Activated naive CD4-positive, alpha-beta T cell (primary cell): ENCODE measurements at places on chromosomes 5 and 9.

- DNase-seq, result no peak
Measured at GRCh38 chr9:91130796-91131318, 230.9 kb downstream of the AUH start.

DNA sequence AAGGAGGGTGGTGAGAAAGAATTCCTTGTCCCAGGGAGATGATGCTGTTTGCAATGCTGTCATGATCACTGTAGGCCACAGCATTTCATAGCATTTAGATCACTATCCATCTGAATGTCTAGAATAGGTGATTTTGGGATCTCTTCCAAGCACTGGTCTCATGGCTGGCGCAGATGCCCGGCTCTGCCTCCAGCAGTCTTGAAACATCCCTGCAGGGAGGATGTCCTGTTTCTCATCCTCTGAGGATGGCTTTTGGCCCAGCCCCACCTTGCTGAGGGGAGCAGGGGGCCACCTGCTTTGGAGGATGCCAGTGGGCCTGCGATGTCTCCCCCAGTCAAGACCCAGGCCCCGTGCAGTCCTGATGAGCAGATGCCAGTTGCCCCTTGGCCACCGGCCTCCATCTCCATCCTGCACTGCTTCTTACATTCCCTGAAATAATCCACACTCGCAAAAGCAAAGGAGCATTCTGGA lies 63.5 kb upstream of the GARNL3 start:
- DNase-seq, result no peak

- DNase-seq, result no peak
Measured at GRCh38 chr9:77495834-77496671, 152.1 kb downstream of the GNA14 start.

GRCh38 chr9:26746357-26747072 lies 146.1 kb downstream of the CAAP1 start:
- DNase-seq, result no peak

- DNase-seq, result no peak
Measured at GRCh38 chr5:23482642-23483041, 24.8 kb upstream of the PRDM9 start.

GRCh38 chr9:92707530-92707929 lies 37.6 kb upstream of the IPPK start:
- DNase-seq, result no peak

GRCh38 chr9:35736201-35736633 lies 3.8 kb downstream of the CREB3 start:
- DNase-seq, result peak; percentile 11

- no peak for DNase-seq
Measured at GRCh38 chr9:72954431-72955125, 1.7 kb upstream of the ALDH1A1 start.

DNA sequence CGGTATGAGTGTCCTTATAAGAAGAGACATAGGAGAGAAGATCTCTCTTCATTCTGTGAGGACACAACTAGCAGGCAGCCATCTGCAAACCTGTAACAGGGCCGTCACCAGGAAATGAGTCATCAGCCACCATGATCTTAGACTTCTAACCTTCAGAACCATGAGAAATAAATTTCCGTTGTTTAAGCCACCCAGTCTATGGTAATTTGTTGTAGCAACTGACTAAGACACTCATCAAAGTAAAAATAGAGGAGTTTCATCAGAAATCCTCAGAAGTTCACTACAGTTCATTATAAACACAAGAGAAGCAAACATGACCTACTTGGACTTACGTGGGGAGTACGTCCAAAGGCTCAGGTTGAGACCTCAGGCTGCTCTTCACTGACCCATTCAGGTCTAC lies 357.7 kb downstream of the SEMA5A start:
- no peak for DNase-seq

- DNase-seq, result no peak
Measured at GRCh38 chr5:50292735-50293394, 148.2 kb downstream of the EMB start.

DNA sequence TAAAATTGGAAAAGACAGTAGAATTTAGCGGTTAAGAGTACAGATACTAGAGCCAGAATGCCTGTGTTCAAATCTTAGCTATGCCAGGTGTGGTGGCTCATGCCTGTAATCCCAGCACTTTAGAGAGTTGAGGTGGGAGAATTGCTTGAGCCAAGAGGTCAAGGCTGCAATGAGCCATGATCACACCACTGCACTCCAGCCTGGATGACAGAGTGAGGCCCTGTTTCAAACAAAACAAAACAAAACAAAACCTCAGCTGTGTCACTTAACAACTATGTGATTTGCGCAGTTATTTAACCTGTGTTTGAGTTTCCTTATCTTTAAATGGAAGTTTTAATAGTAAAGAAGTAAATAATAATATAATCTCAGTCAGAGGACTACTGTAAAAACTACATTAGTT lies 68.3 kb downstream of the TBCA start:
- no peak for DNase-seq

DNA sequence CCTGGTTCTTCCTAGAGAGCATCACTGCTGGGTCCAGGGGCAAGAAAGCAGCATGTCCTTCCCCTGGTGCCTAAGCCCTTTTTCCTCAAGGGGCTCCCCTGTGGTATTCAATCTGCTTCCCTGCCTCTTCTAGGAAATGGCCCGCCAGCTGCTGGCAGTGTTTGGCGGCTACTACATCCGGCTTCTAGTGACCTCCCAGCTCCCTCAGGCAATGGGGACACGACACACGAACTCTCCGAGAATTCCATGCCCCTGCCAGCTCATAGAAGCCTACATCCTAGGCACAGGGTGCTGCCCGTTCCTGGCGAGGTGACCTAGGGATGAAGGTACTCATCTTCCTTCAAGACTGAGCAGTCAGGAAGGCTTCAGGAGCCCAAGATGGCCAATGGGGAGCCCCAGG lies 14.6 kb downstream of the TEX53 start:
- no peak for DNase-seq

GRCh38 chr5:179256328-179257175 lies 88.7 kb downstream of the ADAMTS2 start:
- DNase-seq, result no peak

DNA sequence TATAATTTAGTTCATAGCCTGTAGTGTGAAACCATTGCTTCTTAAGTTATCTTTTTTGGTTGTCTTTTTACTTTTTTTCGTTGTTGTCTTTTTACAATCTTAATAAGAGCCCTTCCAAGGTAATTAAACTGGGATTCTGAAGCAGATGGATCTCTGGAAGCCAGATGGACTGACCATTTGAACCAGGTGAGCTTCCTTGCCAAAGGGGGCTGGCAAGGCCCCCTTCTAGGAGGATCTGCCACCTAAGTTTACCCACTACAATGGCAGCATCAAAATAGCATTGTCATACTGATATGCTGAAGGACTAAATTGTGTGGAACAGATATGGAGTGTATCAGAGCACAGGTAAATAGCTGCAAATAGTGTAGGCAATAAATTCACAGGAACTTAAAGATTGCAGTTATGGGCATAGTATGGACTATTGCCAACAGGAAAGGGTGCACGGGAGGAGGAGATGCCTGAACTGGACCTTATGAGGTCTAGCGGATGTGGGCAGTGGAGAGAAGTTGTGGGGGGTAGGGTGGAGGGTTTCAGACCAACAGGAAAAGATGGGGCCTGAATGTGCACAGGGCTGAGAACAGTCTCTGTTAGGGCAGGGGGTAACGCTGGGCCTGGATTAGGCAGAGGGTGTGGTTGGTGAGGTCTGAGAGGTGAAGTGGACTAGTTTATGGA lies 61.5 kb upstream of the CTXN3 start:
- DNase-seq, result no peak

DNA sequence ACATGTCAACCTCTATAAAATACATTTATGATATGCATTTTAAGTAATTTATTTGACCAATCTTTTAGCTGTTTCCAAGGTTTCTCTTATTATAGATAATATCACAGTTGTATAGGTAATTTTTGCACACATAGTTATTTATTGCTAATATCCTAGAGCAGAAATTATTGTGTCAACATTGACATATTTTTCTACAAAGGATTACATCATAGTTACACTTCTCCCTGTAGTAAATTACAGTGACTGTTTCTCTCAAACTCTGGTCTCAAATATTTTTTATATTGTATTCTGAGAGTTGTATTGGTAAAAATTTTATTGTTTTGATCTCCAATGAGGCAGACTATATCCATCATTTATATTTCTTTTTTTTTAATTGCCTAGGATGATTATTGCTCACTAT lies 714.4 kb upstream of the CDH6 start:
- DNase-seq, result no peak

GRCh38 chr5:81994679-81995078 lies 22.9 kb downstream of the ATG10 start:
- DNase-seq, result no peak

DNA sequence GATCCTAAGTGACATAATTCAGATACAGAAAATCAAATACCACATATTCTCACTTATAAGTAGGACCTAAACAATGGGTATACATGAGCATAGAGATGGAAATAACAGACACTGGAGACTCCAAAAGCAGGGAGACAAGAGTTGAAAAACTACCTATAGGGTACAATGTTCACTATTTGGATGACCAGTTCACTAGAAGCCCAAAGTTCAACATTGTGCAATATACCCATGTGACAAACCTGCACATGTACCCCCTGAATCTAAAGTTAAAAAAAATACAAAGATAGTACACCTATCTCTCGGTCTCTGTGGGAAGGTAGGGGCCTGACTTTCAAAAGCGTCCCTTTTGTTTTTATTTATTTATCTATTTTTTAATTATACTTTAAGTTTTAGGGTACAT lies 11.7 kb upstream of the OR1N1 start:
- DNase-seq, result no peak

DNA sequence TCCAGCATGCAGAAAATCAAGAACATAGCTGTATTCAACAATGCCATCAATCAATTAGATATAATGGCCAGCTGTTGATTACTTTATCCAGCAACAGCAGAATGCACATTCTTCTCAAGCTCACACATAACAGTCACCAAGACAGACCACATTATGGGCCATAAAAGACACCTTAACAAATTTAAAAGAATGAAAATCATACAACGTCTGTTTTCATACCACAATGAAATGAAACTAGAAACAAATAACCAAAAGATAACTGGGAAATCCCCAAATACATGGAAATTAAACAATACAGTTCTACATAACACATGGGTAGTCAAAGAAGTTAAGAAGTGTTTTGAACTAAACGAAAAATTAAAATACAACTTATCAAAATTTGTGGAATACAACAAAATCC lies 130.9 kb upstream of the GNA14 start:
- DNase-seq, result no peak

- no peak for DNase-seq
Measured at GRCh38 chr5:32083981-32084430, 90.1 kb downstream of the GOLPH3 start.

DNA sequence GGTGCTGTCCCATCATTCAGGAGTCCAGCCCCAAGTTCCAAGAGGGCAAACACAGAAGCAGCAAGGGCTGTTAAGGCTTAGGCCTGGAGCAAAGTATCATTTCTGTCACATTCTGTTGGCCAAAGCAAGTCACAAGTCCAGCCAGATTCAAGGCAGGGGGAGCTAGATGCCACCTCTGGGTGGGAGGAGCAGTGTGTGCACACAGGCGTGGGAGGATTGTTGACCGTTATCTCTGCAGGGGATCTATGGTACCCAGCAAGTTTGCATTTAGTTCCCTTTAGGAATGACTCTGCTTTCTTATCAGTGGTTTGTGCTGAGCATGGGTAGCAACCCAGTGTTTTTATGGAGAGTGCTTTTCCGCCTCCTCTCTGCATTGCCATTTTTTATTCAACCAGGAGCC lies 278.9 kb downstream of the NR3C1 start:
- DNase-seq, result no peak

DNA sequence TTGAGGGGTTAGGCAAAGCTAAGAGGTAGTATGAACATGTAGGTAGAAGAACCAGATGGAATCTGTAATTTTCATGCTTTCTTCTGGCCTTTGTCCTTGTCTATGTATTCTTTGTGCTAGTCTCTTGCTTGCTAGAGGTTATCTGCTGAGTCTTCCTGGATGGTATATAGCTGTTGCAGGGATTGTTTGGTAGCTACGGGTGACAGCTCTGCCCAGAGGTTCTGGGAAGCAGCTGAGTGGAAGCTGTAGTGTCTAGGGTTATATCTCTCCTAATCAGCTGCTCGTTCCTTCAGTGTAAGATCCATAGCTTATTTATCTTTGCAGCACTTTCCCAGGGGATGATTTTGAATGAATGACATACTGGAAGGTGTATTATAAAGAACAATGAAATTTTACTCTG lies 100.3 kb downstream of the ATG10 start:
- DNase-seq, result no peak

DNA sequence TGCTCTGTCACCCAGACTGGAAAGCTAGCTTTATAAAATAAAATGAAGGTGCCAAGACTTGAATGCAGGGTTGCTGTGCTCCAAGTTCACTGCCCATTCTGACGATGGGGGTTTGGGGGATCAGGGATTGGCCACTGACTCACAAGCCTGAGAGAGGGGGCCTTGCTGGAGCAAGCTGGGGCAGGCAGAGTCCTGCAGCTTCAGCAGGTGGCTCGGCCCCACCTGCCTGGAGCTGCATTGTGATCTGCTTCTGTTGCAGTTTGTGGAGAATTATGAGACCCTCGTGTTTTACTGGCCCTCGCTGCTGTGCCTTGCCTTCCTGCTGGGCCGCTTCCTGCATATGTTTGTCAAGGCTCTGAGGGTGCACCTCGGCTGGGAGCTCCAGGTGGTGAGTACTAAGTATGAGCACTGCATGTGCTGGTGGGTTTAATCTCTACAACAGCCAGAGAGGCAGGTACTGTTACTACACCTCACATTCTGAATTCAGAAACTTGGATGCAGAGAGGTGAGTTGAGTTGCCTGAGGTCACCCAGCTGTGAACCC lies 31.1 kb upstream of the CCDC180 start:
- no peak for DNase-seq

GRCh38 chr9:130732136-130732535 lies 38.6 kb downstream of the EXOSC2 start:
- no peak for DNase-seq

DNA sequence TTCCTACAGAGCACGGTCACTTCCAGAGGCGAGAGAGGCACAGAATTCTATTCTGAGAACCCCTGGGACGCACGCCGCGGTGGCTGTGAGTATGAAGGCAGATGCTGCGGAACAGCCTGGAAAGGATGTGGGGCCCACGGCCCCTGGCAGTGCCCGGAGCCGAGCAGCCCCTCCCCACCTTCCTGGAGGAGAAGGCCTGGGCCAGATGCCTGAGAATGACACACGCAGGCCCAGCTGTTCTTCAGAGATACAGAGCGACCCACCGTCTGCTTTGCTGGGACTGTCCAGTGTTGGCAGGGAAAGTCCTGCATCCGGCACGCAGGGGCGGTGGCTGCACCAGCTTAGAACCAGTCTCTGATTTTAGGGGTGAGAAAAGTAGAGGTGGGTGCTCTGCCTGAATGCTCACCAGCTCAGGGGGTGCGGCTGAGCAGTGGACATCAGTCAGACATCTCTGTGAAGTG lies 116.7 kb upstream of the LPCAT1 start:
- no peak for DNase-seq
